ENCODE measurements at places on chromosomes 16 and 17.

GRCh38 chr17:28426081-28426519 lies 20.1 kb upstream of the SLC46A1 start:
- DNase-seq, result no peak

GRCh38 chr17:82334204-82334621 lies 647 bp upstream of the SECTM1 start:
- DNase-seq, result no peak

DNA sequence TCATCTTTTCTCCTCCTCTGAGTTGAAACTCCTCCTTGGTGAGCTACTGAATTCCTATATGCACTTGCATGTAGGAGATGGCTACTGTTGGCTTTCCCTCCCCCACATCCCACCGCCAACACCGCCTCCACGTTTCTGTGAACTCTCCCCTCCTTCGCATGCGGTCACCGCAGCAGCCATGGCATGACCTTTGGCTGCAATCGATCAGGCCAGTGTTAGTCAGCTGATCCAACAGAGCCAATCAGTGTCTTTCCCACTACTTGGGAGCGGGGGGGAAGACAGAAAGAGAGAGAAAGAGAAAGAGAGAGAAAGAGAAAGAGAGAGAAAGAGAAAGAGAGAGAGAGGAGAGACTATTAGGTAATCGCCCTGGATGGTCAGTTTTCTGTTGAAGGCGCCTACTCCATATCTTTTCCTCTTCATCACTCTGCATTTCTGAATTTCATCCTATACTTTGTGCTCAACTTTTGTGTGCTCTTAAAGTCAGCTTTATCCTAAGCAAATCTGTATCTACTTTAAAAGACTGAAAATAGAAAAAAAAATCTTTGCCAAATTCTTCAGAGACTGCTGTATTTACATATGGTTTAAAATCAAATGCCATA lies 22.7 kb downstream of the ASGR1 start:
- no peak for DNase-seq

DNA sequence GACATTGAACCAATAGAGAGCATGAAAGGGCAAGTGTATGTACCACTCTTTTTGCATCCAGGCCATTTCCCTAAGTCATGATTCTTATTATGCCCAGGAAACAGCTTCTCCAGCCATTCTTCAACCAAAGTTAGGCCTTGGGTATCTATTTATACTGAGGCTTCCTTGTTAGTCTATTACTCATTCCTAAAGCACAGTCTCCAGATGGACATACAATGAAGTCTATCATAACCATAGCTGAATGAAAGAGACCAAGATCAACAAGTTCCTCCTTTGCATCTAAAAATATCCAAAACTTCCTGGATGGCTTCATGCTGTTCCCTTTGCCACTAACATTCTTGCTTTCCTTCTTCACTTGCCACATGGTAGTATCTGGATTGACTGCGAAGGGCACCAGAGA lies 265.9 kb downstream of the CDH8 start:
- no peak for DNase-seq

GRCh38 chr16:86530251-86531190 lies 20.2 kb downstream of the FOXF1 start:
- DNase-seq, result no peak

DNA sequence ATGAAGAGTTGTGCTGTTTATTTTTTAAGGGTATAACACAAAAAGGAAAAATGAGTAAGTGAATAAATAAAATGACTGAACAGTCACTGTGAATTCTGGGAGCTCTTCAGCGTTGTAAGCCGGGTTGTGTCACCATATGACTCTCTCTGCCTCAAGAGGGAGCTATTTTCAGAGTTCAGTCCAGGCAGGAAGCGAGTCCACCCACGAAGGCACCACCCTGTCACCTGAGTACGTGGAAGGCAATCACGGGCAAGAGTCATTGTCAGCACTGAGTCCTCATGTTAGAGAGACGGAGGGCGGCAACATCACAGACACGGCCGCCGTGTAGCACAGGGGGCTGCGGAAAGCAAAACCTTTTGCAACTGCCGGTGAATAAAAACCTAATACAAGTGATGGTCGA lies 227.6 kb downstream of the UTP18 start:
- peak; percentile 16 for DNase-seq

DNA sequence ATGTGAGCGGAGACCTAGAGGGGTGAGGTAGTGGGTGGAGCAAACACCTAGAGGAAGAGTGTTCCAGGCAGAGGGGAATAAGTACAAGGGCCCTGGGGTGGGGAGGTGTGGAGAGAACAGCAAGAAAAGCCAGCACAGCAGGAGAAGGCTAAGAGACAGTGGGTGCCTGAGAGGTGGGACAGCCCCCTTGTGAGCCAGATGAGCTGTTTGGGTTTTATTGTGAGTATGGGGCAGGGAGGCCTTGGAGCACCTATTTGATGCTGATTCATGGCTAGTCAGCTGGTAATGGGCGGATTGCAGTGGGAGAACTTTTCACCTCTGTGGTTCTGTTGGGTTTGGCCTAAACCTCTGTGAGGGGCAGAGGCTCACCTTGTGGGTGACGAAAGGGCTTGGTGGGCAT lies 68.4 kb downstream of the ABCC1 start:
- no peak for DNase-seq

GRCh38 chr17:70310221-70310672 lies 140.9 kb downstream of the KCNJ2 start:
- no peak for DNase-seq

- DNase-seq, result no peak
These were observed 169.2 kb downstream of the LAT start for GRCh38 chr16:29154088-29154487.

- no peak for DNase-seq
These were observed 44.0 kb downstream of the ST3GAL2 start for GRCh38 chr16:70394853-70395252.

GRCh38 chr17:64335486-64335885 lies 55.2 kb downstream of the PECAM1 start:
- no peak for DNase-seq

DNA sequence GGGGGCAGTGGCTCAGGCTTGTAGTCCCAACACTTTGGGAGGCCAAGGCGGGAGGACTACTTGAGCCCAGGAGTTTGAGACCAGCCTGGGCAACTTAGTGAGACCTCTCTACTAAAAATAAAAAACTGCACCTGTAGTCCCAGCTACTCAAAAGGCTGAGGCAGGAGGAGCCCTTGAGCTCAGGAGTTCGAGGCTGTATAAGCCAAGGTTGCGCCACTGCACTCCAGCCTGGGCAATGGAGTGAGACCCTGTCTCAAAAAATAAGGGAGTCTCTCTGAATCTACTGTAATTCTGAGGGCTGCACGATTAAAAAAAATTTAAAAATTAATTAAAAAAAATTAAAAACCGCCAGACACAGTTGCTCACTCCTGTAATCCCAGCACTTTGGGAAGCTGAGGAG lies 3.9 kb downstream of the COIL start:
- no peak for DNase-seq

DNA sequence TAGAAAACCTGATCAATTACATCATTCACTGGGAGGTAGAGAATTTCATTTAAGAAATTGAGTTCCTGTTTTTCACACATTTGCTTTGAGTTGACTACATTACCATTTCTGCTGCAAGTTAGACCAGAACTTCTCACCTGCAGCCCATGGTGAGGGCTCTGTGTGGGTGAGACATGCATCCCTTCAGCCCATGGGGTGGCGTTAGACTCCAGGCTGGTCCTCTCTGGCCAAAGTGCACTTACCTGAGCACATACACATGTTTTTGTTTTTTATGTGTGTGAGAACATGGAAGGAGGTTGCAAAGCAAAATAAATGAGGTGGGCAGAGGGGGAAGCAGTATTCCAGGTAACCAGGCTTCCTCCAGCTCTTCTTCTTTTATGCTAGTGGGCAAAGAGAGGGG lies 470.2 kb downstream of the PMP22 start:
- DNase-seq, result no peak

GRCh38 chr16:80564394-80564793 lies 23.6 kb downstream of the DYNLRB2 start:
- no peak for DNase-seq

- DNase-seq, result no peak
These were observed 43.9 kb downstream of the TRARG1 start for GRCh38 chr17:1323336-1323735.

GRCh38 chr16:82857693-82858365 lies 231.1 kb downstream of the CDH13 start:
- no peak for DNase-seq

DNA sequence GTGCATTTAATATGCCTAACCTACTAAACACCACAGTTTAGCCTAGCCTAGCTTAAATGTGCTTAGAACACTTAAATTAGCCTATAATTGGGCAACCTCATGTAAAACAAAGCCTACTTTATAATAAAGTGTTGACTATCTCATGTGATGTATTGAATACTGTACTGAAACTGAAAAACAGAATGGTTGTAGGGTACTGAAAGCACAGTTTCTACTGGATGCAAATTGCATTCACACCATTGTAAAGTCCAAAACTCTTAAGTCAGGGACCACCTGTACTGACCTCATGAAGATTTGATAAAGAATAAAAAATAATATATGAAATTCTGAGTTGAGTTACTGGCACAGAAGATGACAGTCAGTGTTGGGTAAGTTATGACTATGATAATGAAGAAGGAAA lies 625.4 kb upstream of the SOX9 start:
- DNase-seq, result no peak

- DNase-seq, result no peak
These were observed 24.3 kb upstream of the RNPS1 start for GRCh38 chr16:2292221-2292620.

GRCh38 chr17:75910699-75911098 lies 6.0 kb upstream of the MRPL38 start:
- no peak for DNase-seq

GRCh38 chr16:78570399-78571141 lies 471.1 kb downstream of the WWOX start:
- DNase-seq, result no peak

DNA sequence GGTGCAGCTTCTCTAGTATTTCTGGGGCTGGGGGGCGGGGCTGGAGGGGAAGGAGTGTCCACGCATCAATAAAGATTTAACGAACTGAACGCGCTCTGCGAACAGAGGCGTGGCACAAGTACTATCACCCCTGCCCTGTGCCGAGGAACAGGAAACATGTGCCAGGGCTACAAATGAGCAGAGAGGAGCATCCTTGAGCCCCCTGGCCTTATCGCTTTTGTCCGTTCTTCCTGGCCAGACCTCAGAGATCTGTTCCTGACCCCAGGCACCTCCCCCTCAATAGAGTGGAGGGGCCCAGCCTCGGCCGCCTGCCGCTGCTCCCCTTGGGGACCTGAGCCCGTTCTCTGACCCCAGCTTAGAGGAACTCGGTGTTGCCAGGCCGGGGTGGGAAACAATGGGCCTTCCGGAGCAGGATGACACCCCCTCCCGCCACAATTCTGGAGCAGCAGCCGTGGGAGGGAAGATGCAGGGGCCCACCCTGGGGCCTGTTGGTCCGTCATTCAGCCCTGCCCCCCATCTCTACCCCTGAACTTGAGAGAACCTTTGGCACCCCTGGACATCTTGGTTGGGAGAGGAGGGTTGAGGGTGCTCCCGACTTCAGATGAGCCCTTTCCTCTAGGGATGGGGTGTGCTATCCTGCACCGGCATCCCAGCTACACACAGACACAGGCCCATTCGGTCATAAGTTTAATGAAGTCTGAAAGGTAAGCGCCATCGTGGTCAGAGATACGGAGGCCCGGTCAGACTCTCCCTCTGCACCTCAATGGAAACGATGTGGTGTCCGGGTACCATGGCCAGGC lies 1.1 kb downstream of the NAA38 start:
- DNase-seq, result peak; percentile 49

- no peak for DNase-seq
These were observed 49.5 kb upstream of the CCL1 start for GRCh38 chr17:34412534-34412933.

DNA sequence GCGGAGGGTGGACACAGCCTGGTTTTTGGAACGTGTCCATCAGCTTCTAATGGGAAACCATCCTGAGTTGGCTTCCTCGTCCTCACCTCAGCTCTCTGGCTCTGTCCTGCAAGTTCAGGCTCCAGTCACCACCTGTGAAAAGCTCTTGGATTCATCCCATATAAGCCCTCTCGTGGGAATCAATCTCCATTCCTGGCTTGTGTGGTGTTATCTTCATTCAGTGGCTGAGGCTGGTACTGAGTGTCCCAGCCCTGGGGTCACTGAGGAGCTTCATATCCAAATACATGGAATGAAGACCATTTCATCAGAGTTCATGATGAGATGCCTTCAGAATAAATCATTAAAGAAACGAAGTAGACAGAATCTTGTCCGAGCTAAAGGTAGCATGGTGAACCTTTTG lies 189.2 kb downstream of the RBFOX1 start:
- no peak for DNase-seq

DNA sequence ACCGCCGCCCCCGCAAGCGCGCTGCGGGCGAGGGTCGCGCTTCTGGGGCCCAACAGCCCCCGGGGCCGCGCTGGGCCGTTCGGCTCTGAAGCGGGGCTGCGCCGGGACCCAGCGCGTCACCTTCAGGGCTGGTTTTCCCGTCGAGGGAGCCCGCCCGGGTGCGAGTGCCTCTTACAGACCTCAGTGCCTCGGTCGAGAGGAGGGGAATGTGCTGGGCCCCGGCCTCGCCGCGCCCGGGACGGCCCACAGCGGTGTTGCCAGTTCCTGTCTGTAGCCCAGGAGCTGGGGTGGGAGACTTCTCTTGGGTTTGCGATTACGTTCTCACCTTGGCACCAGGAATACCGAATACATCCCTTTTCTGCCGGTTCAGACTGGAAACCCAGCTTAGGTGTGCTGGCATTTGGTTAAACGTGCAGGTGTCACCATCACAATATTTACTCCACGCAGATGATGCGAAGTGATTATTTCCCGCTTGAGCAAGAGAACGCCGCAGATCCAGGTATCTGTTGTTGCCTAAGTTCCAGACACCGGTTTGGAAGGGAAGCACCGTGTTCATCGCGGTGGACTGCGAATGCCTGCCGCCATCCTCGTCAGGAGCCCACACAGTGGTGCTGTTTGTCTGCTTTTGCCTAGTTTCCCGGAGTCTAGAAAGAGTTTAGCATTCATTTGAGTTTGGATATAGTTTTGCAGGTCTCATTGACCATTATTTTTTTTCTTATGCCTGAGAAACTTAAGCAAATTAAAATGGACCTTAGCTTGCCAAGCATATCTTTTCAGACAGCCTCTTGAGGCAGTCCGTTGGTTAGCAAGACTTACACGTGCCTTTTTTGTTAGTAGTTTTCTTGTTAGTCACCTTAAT lies 914 bp downstream of the MAP1LC3B start:
- peak; percentile 49 for DNase-seq

- DNase-seq, result no peak
These were observed 18.1 kb downstream of the ERN1 start for GRCh38 chr17:64111831-64112230.

- peak; percentile 60 for DNase-seq
These were observed 20.7 kb upstream of the ADCY7 start for GRCh38 chr16:50245417-50246298.

- no peak for DNase-seq
These were observed 4.2 kb downstream of the ORAI3 start for GRCh38 chr16:30953111-30953510.

- no peak for DNase-seq
These were observed 24.2 kb upstream of the CHMP6 start for GRCh38 chr17:80967404-80967872.

- DNase-seq, result no peak
These were observed 23.9 kb upstream of the LRRC75A start for GRCh38 chr17:16515933-16516332.

GRCh38 chr17:43772877-43773648 lies 5.7 kb downstream of the DUSP3 start:
- no peak for DNase-seq

GRCh38 chr17:44543213-44543904 lies 13.9 kb upstream of the FZD2 start:
- DNase-seq, result no peak

- no peak for DNase-seq
These were observed 17.8 kb downstream of the SCPEP1 start for GRCh38 chr17:56995766-56996165.
